ENCODE measurements at places on chromosomes 7 and 10.

- no peak for DNase-seq
These were observed 48.4 kb downstream of the UNC5B start for GRCh38 chr10:71260622-71261325.

- no peak for DNase-seq
These were observed 169.2 kb downstream of the SND1 start for GRCh38 chr7:127821146-127821545.

- DNase-seq = no peak
These were observed 72.7 kb upstream of the SEC61G start for GRCh38 chr7:54831644-54832095.

DNA sequence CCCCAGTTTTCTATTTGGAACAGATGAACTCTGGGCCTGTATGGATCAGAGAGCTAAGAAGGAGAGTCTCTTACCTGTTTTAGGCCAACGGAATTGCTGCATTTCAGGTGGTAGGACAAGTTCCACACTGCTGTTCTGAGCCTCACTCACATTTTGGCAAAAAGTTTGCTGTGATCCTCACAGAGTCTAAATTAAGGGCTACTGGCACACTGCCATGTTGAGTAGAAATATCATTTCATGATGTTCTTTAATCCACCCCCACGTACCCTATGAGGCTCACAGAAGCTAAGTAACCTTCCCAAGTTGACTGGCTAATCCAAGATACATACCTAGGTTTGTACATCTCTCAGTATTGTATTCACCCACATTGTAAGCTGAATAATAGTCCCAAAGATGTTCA lies 447.2 kb downstream of the INHBA start:
- no peak for DNase-seq

GRCh38 chr10:78555128-78555527 lies 513.6 kb upstream of the ZMIZ1 start:
- DNase-seq = no peak

- DNase-seq = no peak
These were observed 22.6 kb upstream of the DLG5 start for GRCh38 chr10:77949167-77949566.

GRCh38 chr7:19749658-19750057 lies 23.8 kb downstream of the TMEM196 start:
- DNase-seq = no peak

GRCh38 chr10:85603151-85603940 lies 763.2 kb downstream of the GRID1 start:
- DNase-seq = no peak
